ENCODE measurements at places on chromosomes 3 and 15. TPM values are rescaled to one million over a fixed set of nuclear protein-coding genes. Genes with fewer than 3 reads are reported as not detected.

The CHRFAM7A gene
- total RNA-seq = 0.17 TPM

The C3orf22 gene
- total RNA-seq = not detected

The RAB6B gene
- total RNA-seq = 1.2 TPM

The LSG1 gene
- total RNA-seq = 32.3 TPM

The DUOXA2 gene
- total RNA-seq = not detected

Measured in smooth muscle cell of trachea (primary cell).